Endodermal cell (in vitro differentiated cells): ENCODE measurements at places on chromosomes 2 and 18. TPM values are rescaled to one million over a fixed set of nuclear protein-coding genes. Genes with fewer than 3 reads are reported as not detected.

GRCh38 chr2:63700271-63700670, 111.5 kb downstream of the MDH1 start:
- DNase-seq, result no peak

- peak; percentile 94 for DNase-seq
These were observed 48.0 kb upstream of the HNRNPA3 start for GRCh38 chr2:177164584-177165052.

- no peak for DNase-seq
These were observed 79.1 kb downstream of the DPP4 start for GRCh38 chr2:161994761-161995520.

DNA sequence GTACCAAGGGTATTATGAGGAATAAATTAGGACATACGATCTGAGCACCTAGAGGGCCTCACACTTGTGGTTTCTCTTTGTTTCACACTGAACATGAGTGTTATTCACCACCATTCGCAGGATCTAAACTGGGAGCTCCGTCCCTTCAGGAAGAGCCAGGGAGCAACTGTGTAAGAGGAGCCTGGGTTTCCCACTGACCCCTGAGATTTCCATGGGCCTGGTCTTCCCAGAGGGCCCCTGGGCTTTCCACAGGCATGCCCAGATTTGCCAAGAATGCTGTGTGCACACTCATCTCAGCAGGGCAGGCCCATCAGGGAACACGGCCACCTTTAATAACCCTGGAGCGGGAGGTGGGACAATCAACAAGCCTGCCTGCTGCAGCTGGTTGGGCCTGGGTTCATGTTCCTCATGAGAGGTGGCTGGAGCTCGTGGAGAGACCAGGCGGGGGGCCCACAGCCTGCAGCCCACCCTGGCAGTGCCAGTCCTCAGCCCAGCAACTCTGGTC, 416.8 kb upstream of the MYT1L start:
- no peak for DNase-seq

DNA sequence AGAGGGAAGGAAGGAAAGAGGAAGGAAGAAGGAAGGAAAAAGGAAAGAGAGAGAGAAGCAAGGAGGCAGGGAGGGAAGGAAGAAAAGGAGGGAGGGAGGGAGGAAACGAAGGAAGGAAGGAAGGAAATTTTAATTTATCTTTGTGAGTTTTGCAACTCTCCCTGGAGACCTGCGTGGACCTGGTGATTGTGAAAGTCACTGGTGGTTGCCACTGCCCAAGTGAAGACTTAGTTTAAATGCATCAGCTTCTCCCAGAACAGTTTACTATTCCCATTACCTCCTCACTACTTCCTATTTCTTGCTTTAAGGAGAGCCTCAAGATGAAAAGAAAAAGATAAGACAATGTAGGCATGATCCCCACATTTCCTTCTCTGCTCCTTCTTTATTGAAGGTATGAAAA, 68.8 kb downstream of the ACVR1C start:
- DNase-seq, result no peak

- peak; percentile 57 for DNase-seq
These were observed 62.3 kb upstream of the ACYP2 start for GRCh38 chr2:54052825-54053718.

GRCh38 chr2:100238471-100238870, 83.8 kb downstream of the LONRF2 start:
- peak; percentile 67 for DNase-seq

LONRF2 gene
- total RNA-seq, result 0.23 to 0.84 TPM (median 0.71 TPM) in 3 replicates

DNA sequence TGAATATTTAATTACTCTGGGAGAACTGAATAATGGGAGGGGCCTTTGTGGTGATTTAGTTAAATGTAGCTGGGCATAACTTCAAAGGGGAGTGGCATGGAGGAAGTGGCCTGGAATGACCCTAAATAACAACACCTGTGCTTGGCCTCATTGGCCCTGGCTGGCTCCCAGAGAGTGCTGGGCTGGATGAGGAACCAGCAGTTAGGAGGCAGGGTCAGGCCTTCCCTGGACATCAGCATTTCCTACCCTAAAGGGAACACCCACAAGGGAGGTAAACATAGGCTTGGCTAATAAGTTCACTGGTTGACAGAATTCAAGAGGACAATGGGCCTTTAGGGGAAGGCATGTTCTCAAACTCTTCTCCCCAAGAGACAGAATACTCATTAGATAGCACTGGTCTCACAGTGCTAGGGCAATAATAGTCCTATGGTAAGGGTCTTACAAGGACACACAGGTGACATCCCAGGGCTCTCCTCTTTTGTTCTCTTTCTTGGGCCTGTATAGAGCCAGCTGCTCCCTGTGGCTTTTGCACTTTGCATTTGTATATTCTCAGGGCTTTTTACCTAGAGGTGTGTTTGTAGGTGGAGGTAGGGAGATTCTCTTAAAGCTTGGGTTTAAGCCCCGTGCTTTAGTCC, 106.8 kb downstream of the ZNF519 start:
- peak; percentile 72 for DNase-seq

GRCh38 chr2:29182920-29183319, 67.7 kb downstream of the CLIP4 start:
- no peak for DNase-seq

DNA sequence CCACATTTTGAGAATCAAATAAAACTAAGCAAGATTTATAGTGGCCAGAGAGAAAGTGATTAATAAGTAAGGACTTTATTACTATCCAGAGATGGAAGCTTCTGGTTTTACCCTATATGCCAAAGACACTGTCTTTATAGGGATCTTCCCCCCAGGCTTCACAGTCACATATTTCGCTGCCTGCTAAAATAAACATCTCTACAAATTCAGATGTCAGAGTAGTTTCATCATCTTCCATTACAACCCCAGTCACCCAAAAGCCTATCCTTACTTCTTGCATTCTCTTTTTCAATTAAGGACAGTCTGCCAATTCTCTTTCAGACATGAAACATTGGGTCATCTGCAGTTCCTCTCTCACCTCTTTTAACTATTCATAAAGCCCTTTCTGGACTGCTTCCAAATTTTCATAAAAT, 28.3 kb downstream of the CREB1 start:
- DNase-seq, result no peak

ZRANB3 gene
- total RNA-seq, result 15.7 and 17.2 TPM in 2 replicates

- DNase-seq, result no peak
These were observed 54.0 kb upstream of the GPR75 start for GRCh38 chr2:53913721-53914120.

SLC4A3 gene
- 18.7 and 20.2 TPM in 2 replicates for total RNA-seq

DNA sequence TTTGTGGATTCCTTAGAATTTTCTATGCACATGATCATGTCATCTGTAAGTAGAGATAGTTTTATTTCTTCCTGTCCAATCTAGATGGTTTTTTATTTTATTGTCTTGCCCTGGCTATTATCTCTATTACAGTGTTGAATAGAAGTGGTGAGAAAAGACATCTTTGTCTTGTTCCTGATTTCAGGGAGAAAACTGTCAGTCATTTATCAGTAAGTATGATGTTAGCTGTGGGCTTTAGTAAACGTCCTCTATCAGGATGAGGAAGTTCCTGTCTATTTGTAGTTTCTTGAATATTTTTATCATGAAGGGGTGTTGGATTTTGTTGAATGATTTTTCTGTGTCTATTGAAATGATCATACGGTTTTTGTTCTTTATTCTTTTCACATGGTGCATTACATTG, 5.3 kb downstream of the PLEKHH2 start:
- DNase-seq, result no peak

CDH7 gene
- total RNA-seq, result 0.14 and 0.57 TPM in 2 replicates

DNA sequence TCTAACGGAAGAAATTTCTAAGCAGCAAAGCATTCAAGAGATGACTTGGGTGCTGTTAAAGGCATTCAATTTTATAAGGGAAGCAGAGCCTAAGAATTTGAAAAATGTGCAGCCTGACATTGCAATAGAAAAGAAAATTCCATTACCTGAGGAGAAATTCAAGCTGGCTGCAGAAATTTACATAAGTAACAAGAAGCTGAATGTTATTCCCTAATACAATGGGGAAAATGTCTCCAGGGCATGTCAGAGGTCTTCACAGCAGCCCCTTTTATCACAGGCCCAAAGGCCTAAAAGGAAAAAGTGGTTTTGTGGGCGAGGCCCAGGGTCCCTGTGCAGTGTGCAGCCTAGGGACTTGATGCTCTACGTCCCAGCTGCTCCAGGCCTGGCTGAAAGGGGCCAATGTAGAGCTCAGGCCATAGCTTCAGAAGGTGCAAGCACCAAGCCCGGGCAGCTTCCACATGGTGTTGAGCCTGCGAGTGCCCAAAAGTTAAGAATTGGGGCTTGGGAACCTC, 306.7 kb downstream of the RDH14 start:
- DNase-seq, result no peak

GRCh38 chr18:3479978-3480509, 30.1 kb downstream of the TGIF1 start:
- DNase-seq, result no peak

EGR4 gene
- 0.14 and 0.15 TPM in 2 replicates for total RNA-seq

TUBA4B gene
- not detected in 3 replicates for total RNA-seq

TUBB6 gene
- total RNA-seq, result 27.7 to 33.0 TPM (median 30.0 TPM) in 3 replicates

PDCD1 gene
- total RNA-seq, result 0.20 and 0.23 TPM in 2 replicates

- DNase-seq, result peak; percentile 77
These were observed 21.2 kb downstream of the GRB14 start for GRCh38 chr2:164599954-164600589.

DNA sequence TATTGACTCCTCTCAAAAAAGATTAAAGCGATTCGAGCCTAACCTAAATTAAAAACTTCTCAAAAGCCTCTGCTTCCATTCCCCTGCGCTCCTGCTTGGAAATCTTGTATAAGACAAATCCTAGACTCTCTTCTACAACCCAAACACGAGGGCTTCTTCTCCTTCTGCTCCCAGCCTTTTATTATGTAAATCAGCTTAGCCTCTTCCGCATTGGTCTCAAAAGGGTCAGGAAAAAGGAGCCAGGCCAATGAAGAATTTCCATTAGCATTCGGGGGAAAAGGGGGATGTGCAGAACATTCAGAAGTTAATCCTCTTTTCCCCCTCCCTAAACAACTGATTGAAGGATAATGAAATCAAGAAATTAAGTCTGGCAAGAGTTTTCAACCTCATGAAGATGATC, 107.9 kb downstream of the FAM124B start:
- DNase-seq, result no peak

SERPINB13 gene
- total RNA-seq, result not detected in 3 replicates

DNA sequence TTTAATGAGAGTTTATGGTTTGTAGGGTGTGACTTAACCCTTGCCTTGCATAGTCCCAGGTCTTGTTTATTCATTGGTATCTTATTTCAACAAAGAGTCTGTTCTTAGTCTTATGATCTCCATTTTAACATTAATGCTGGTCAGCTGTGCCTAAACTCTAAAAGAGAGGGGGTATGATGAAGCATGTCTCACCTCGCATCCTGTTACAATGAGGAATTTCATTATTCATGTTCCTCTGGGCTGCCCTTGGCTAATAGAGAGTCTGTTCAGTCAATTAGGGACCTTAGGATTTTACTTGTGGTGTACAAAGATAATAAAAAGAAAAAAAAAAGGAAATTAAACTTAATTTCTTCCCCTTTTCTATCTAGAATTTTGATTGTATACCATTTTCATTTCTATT, 831.9 kb upstream of the CDH2 start:
- no peak for DNase-seq

TTN gene
- 75.0 and 101 TPM in 2 replicates for total RNA-seq

- peak; percentile 63 for DNase-seq
These were observed 176.1 kb upstream of the DLGAP1 start for GRCh38 chr18:4631239-4631638.

- no peak for DNase-seq
These were observed 689.4 kb upstream of the FANCL start for GRCh38 chr2:58930537-58930936.

- DNase-seq, result peak; percentile 96
These were observed at the start of gene FBXO36 for GRCh38 chr2:229922449-229923386. Gene FBXO36 (plus strand): TSS chr2:229922503. CDS start chr2:229922514, 11 bp downstream.

ARHGAP15 gene
- 0.86 to 2.0 TPM (median 0.90 TPM) in 3 replicates for total RNA-seq

DNA sequence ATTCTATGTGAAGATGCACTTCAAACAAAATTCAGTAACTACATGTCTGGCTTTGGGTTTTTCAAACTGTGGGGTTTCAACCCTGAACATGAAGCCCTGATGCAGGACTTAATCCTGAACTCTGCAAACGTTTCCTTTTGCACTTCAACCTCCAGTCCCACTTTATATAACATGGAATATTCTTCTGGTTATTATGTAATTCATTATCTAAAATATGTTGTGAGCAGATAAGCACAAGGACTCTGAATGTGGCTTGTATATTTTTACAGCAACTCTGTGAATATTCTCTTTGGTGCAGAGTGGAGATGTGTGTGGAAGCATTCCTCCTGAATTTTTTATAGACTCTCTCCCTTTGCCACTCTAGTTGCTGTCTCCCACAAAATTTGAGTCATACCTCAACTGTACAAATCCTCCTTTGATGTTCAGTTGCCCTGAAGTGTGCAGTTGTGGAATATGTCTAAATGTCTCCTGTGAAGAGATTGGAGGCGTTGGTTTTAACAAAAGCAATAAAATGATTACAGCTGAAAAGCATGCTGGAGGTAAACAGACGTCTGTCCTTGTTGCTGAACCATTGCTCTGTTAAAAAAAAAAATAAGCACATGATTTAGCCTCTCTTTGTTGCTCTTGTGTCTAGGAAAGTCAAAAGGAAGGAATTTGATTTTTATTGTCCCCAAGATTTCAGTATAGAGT, 205.1 kb upstream of the NRP2 start:
- DNase-seq, result no peak

DNA sequence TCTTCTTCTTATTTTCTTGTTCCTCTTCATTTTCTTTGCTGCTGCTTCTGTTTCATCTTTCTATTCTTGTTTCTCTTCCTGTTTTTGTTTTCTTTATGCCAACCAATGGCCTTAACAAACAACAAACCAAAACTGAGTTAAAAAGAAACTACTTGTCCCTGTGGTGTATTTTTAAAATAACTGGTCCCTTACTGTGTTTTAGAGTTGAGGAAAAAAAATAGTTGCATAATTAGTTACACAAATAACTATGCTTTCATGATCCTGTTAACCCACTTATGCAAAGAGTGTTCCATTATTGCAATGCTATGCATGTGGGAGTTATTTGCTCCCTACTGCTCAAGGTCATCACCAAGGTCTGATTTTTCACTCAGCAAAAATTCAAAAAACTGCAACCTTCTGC, 39.5 kb upstream of the IMP4 start:
- DNase-seq, result no peak

GRP gene
- total RNA-seq, result 5.5 to 11.0 TPM (median 6.5 TPM) in 3 replicates

AGAP1 gene
- total RNA-seq, result 32.8 to 49.0 TPM (median 36.7 TPM) in 3 replicates

ALPI gene
- total RNA-seq, result not detected in 2 replicates

ITM2C gene
- total RNA-seq, result 268 to 293 TPM (median 269 TPM) in 3 replicates

KCNS3 gene
- total RNA-seq, result 2.2 to 11.1 TPM (median 10.2 TPM) in 3 replicates

RPL37A gene
- total RNA-seq, result 2,765 and 2,922 TPM in 2 replicates

NEMP2 gene
- 7.2 and 8.0 TPM in 2 replicates for total RNA-seq

GRCh38 chr2:34123996-34124785, 525.1 kb upstream of the FAM98A start:
- no peak for DNase-seq

DNA sequence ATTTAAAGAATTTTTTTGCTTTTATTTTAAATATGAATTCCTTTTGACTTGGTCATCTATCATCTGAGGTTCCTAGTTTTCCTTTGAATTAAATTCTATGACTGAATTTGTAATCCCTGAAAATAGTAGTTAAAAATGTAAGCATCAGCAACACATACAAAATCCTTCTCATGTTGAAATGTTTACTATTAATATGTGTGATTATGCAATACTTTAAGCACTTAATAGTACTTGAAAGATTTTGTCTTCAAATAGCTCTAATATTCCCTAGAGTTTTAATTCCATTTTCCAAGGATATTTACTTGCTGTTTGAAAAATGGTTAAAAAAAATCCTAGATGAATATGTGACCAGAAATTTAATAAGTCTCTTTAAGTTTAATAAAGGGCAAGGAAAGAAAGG, 26.6 kb upstream of the SPATS2L start:
- DNase-seq, result no peak
